ENCODE measurements at places on chromosomes 5 and 9.

DNA sequence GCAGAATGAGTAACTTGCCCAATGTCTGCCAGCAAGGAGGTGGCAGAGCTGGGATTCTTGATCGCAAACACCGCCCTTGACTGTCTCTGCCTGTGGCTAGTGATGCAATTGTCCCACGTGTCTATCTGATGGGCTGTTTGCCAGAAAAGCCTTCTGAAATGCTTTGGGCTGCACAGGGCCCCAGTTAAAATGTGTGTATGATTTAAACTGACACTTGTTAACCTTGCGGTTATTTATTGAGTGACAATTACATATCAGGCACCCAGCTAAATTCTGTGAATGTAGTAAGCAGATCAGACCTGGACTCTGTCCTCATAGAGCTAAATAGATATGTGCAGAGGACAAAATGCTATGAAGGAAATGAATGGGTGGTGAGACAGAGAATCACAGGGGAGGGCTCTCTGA is 11.6 kb upstream of the IL12B start:
- DNase-seq: peak; percentile 64

DNA sequence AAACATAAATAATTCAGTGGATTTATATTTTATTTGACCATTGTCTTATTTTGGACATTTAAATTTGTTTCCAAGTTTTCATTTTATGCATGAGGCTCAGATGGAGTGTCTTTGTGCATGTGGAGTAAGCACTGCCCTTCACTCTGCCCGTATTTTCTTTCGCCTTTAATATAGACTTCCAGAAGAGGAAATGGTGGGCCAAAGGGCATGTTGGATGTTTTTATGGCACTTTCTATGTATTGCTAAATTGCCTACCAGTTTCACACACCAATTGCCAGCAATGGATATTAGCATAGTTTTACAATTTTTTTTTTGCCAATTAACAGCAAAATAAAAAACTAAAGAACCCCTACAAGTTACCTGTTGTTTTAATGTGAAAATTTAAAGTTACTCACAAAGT is 38.4 kb downstream of the ZSWIM6 start:
- DNase-seq: no peak

DNA sequence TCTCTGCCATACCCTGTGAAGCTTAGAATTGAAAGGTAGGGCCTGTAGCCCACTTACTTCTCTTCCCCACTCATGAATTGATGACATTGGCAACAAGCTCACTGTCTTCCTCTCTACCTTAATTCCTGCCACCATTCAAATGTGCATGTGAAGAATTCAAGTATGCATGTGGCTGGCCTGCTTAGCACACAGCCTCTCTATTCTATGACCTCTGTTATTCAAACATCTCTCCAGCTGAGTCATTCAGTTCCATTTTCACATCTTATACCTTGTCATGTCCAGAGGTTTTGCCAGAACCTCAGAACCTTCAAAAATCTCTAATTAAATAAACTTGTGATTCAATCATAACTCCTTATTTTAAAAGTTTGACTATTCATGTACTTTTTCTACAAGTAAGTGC is 114.7 kb upstream of the MAN2A1 start:
- DNase-seq: no peak

DNA sequence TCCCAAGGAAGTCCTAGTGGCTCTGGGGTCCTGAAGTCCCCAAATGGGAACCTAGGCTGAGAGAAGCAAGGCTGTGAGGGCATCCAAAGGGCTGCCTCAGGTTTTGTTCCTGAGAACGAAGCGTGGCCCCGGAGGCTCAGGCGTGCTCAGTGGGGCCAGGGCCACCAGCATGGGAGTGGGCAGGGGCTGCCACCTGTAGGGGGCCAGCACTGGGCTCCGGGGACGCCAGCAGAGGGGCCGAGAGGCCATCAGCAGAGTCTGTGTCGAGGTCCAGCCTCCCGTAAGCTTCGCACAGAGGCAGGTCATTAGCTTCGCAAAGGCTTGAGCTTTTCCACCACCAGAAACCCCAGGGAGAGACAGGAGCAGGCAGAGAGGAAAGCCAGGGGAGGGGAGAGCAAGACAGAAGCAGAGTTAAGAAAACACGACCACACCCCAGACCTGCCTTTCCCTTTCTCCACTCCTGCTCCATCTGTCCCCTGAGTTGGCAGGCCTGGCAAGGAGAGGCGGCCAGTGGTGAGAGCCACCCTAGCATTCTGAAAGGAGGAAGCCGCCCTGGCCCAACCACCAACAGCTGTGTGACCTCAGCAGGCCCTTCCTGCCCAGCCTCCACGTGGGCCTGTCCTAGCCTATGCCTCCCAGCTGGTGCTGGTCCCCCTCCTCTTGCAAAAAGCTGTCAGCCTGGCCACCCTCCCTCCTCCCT is 5.5 kb upstream of the SURF6 start:
- DNase-seq: no peak

- DNase-seq: no peak
Observed at GRCh38 chr5:108201721-108202120, 180.2 kb downstream of the FBXL17 start.

- no peak for DNase-seq
Observed at GRCh38 chr5:28328681-28329080, 1290.3 kb upstream of the CDH9 start.

DNA sequence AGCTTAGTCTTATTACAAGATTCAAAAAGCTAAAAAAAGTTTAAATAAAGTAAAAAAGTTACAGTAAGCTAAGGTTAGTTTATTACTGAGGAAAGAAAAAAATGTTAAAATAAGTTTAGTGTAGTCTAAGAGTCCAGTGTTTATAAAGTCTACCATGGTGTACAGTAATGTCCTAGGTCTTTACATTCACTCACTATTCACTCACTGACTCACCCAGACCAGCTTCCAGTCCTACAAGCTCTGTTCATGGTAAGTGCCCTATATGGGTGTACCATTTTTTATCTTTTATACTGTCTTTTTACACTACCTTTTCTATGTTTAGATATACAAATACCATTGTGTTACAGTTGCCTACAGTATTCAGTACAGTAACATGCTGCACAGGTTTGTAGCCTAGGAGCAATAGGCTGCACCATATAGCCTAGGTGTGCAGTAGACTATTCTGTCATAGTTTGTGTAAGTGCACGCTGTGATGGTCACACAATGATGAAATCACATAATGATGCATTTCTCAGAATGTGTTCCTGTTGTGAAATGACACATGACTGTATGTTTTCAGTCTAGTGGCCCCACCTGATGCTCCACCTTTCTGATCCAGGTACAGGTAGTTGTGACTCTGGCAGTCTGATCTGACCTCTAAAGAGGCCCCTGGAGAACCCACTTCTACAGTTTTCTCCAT is 45.7 kb downstream of the SNX18 start:
- DNase-seq: no peak
